Gastrocnemius medialis (tissue), 4 donors: ENCODE measurements at places on chromosomes 7 and 10. TPM values are rescaled to one million over a fixed set of nuclear protein-coding genes. Genes with fewer than 3 reads are reported as not detected.
A peak's percentile ranks its signal among the peaks of the same experiment; 100 is the strongest.

DNA sequence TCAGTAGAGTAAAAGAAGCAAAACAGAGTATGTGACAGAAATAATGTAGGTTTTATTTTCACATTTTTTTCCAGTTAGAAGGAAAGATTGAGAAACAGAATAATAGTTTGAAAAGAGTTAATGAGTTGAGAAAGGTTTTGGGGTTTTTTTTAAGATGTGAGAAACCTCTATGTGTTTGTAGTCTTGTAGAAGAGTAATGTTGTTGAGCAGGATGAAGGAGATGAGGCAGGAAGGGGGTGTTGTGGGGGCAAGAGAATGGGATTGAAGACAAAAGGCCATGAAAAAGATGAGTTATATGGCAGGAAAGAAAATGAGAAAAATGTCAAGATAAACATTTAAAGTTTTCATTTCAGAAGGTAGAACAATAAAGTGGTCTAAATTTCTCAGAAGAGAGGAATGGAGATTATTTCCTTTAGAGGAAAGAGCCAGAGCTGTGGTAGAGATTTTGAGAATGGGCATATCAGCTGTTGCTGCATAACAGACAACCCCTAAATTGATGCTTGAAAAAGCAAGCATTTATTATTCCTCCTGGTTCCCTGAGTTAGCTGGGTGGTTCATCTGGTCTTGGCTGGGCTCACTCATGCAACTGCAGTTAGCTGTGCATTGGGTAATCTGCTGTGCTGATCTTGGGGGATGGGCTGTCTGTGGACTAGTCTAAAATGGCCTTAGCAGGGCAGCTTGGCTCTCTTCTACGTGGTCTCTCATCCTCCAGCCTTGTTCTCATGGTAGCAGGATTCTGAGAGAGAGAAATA lies 27.1 kb downstream of the PCGF5 start:
- DNase-seq, result peak; percentile 45
- H3K27me3 ChIP-seq, result no peaks in the 10 kb centered on the region
- peak overlapping the region; percentile 19 for H3K27ac ChIP-seq
- no peak overlapping the region for H3K4me3 ChIP-seq
- peaks cover 5% of the 10 kb centered on the region for H3K36me3 ChIP-seq

DNA sequence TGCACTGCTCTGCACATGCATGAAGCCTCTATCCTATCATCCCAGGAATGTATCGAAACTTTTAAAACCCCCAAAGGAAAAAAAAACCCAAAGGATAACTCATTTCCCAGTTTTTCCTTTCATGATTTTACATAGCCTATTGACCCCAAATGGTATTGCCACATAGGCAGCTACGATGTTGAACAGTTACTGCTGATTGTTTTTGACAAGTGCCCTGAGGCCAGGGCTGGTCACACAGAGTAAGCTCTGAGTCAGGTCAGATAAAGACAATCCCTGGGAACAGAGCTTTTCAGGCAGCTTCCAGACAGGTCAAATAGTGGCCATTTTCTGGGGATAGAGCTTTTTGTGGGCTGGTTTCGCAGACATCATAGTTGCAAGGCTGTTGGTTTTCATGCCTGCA lies 52.1 kb downstream of the MYL10 start:
- H3K4me1 ChIP-seq, result no peaks in the 10 kb centered on the region
- no peaks in the 10 kb centered on the region for H3K27me3 ChIP-seq
- no peak overlapping the region for H3K4me3 ChIP-seq
- H3K27ac ChIP-seq, result no peak overlapping the region

DNA sequence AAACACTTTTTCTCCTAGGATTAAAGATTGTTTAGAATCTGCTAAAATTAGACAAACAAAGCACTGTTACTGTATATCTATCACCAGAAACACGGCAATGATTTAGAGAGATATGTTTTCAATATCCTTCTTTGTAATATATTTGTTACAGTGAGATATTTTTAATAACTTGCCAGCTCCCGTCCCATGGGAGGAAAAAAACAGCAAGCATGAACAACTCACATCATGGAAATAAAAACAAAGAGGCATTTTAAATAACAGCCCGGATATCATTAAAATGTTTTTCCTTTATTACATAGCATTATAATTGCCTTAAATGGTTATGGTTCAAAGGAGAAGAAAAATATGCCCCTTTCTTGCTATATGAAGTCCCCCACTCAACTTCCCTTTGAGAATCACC lies 272.1 kb downstream of the BMPER start:
- no peak for DNase-seq
- H3K36me3 ChIP-seq, result no peaks in the 10 kb centered on the region
- peaks cover 23% of the 10 kb centered on the region for H3K4me1 ChIP-seq
- no peak overlapping the region for H3K27ac ChIP-seq
- no peak overlapping the region for H3K4me3 ChIP-seq
- H3K27me3 ChIP-seq, result no peaks in the 10 kb centered on the region

GRCh38 chr10:49751216-49751615 lies 10.9 kb downstream of the OGDHL start:
- H3K4me3 ChIP-seq, result no peak overlapping the region
- no peak for DNase-seq
- H3K4me1 ChIP-seq, result no peaks in the 10 kb centered on the region
- H3K27ac ChIP-seq, result no peak overlapping the region
- no peaks in the 10 kb centered on the region for H3K36me3 ChIP-seq

Gene CPN1
- total RNA-seq, result not detected

DNA sequence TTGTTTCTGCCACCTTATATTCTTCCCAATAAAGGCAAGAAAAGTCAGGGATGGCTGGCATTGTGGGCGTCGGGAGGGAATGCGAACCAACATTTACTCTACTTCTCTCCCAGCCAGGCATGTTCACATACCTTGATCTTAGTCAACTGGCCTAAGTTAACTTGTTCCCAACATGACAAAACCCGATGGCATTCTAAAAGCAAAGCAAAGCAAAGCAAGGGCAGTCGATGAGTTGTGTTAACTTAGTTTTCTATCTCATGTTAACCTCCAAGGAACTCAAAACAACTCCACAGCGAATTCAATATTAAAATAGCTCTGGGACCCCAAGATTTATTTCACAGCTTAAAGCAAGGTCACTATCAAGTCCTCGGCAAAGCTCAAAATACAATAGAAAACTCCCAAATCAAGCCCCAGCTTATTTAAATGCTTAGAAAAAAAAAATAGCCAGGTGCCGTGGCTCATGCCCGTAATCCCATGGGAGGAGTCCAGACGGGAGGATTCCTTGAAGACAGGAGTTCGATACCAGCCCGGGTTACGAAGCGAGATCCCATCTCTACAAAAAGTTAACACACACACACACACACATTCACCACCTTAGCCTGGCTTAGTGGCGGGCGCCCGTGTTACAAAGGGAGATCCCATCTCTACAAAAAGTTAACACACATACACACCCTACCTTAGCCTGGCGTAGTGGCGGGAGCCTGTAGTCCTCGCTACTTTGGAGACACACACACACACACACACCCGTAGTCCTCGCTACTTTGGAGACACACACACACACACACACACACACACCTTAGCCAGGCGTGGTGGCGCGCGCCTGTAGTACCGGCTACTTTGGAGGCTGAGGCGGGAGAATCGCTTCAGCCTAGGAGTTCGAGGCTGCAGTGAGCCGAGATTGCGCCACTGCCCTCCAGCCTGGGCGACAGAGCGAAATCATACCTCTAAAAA lies 901 bp upstream of the CCNY start:
- H3K4me3 ChIP-seq, result peak overlapping the region; percentile 98
- peaks cover 71% of the 10 kb centered on the region for H3K4me1 ChIP-seq
- H3K36me3 ChIP-seq, result no peaks in the 10 kb centered on the region
- no peak for DNase-seq
- H3K27ac ChIP-seq, result peak overlapping the region; percentile 87

GRCh38 chr7:33186192-33186591 lies 56.8 kb downstream of the BBS9 start:
- no peaks in the 10 kb centered on the region for H3K4me1 ChIP-seq
- no peaks in the 10 kb centered on the region for H3K27me3 ChIP-seq
- no peak overlapping the region for H3K4me3 ChIP-seq
- no peak overlapping the region for H3K27ac ChIP-seq
- no peak for DNase-seq
- H3K36me3 ChIP-seq, result no peaks in the 10 kb centered on the region

Gene HMX3
- not detected for total RNA-seq

GRCh38 chr10:64329510-64329909 lies 808.3 kb downstream of the REEP3 start:
- no peaks in the 10 kb centered on the region for H3K27me3 ChIP-seq
- no peak overlapping the region for H3K27ac ChIP-seq

- H3K4me1 ChIP-seq, result no peaks in the 10 kb centered on the region
- no peaks in the 10 kb centered on the region for H3K36me3 ChIP-seq
- no peak overlapping the region for H3K27ac ChIP-seq
- no peak for DNase-seq
- no peaks in the 10 kb centered on the region for H3K27me3 ChIP-seq
Observed at GRCh38 chr10:116262678-116263077, 10.3 kb downstream of the GFRA1 start.

- H3K36me3 ChIP-seq, result no peaks in the 10 kb centered on the region
- H3K27me3 ChIP-seq, result no peaks in the 10 kb centered on the region
- no peaks in the 10 kb centered on the region for H3K4me1 ChIP-seq
- no peak overlapping the region for H3K27ac ChIP-seq
- no peak overlapping the region for H3K4me3 ChIP-seq
- DNase-seq, result no peak
Observed at GRCh38 chr7:45086331-45087065, 2.3 kb downstream of the NACAD start.

GRCh38 chr10:22670788-22671187 lies 43.6 kb downstream of the PIP4K2A start:
- no peaks in the 10 kb centered on the region for H3K36me3 ChIP-seq
- H3K27ac ChIP-seq, result no peak overlapping the region
- no peak for DNase-seq
- no peaks in the 10 kb centered on the region for H3K27me3 ChIP-seq
- no peaks in the 10 kb centered on the region for H3K4me1 ChIP-seq
- no peak overlapping the region for H3K4me3 ChIP-seq

Gene PTPRZ1
- not detected for total RNA-seq

DNA sequence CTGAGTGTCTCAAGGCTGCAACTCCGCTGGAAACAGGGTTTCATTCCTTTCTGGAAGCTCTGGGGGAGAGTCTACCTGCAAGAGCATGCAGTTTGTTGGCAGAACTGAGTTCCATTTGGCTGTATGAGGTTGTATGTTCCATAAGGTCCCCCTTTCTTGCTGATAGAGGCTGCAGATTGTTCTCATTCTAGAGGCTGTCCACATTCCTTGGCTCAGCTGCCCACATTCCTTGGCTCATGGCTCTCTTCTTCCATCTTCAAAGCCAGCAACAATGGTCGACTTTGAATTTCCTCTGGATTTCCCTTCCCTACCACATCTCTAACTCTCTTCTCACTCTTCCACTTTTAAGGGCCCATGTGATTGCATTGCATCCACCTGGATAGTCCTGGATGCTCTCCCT lies 147.3 kb upstream of the CDCA7L start:
- no peaks in the 10 kb centered on the region for H3K27me3 ChIP-seq
- H3K4me1 ChIP-seq, result no peaks in the 10 kb centered on the region
- no peak overlapping the region for H3K27ac ChIP-seq

DNA sequence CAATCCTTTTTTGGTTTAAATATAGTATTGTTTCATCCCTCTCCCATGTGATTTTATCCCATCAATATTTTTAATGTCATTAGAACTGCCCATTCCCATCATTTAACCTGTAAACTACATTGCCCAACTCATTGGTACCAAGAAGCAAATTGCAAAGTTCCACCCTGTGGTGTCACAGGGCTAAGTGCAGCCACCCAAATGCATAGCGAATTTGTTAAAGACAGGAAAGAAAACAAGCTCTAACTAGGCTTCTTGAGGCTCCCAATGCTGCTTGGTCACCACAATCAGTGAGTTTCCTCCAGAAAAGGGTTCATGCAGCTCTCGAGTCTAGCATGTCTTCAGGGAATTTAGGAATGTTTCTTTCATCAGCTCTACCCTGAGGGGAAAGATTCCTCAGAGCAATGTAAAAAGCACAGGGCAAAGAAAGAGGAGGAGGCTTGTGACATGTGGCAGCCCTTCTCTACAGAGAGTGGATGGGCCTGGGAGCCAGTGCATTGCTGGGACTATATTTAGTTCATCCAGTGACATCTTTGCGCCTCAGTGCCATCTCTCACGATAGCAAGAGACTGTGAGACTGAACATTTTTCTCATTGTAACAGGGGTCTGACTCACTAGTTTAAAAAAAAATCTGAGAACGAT lies 58.1 kb downstream of the CAV1 start:
- peaks cover under 1% of the 10 kb centered on the region for H3K4me1 ChIP-seq
- H3K27ac ChIP-seq, result peak overlapping the region; percentile 27
- no peaks in the 10 kb centered on the region for H3K27me3 ChIP-seq

Gene RASA4
- total RNA-seq, result 52.4 TPM

GRCh38 chr7:121480058-121480457 lies 84.0 kb upstream of the FAM3C start:
- H3K27me3 ChIP-seq, result no peaks in the 10 kb centered on the region
- no peak overlapping the region for H3K4me3 ChIP-seq
- H3K27ac ChIP-seq, result no peak overlapping the region
- no peaks in the 10 kb centered on the region for H3K4me1 ChIP-seq
- H3K36me3 ChIP-seq, result no peaks in the 10 kb centered on the region

Gene GBX1
- not detected for total RNA-seq

- no peaks in the 10 kb centered on the region for H3K36me3 ChIP-seq
- peak overlapping the region; percentile 97 for H3K27ac ChIP-seq
- peaks cover 76% of the 10 kb centered on the region for H3K4me1 ChIP-seq
- H3K27me3 ChIP-seq, result no peaks in the 10 kb centered on the region
- peak overlapping the region; percentile 81 for H3K4me3 ChIP-seq
- DNase-seq, result peak; percentile 75
Observed at GRCh38 chr10:99431190-99431760, 851 bp upstream of the GOT1 start.

Gene PDE6C
- not detected for total RNA-seq

Gene ITPRID1
- total RNA-seq, result not detected

GRCh38 chr7:11665357-11665756 lies 166.6 kb downstream of the THSD7A start:
- H3K27me3 ChIP-seq, result no peaks in the 10 kb centered on the region
- no peak for DNase-seq
- H3K36me3 ChIP-seq, result no peaks in the 10 kb centered on the region
- H3K27ac ChIP-seq, result no peak overlapping the region
- no peaks in the 10 kb centered on the region for H3K4me1 ChIP-seq

Gene CABCOCO1
- total RNA-seq, result not detected

DNA sequence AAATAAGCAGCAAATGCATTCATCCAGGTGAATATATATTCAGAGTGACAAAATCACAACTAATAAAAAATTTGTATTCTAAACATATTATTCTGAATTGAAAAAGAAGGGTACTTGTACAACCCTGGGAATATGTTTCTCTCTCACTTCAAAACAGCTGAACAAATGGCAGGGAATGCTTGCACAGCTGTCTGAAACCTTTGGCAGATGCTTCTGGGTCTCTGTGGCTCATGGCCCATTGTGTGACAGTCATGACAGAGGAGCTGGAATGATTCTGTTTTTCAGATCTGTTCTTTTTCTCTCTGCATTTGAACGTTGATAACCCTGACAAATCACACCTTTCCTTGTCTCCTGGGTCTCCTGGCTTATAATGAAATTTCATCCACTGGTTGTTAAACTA lies 275.7 kb upstream of the FZD1 start:
- H3K27ac ChIP-seq, result no peak overlapping the region
- no peak overlapping the region for H3K4me3 ChIP-seq
- H3K36me3 ChIP-seq, result no peaks in the 10 kb centered on the region

DNA sequence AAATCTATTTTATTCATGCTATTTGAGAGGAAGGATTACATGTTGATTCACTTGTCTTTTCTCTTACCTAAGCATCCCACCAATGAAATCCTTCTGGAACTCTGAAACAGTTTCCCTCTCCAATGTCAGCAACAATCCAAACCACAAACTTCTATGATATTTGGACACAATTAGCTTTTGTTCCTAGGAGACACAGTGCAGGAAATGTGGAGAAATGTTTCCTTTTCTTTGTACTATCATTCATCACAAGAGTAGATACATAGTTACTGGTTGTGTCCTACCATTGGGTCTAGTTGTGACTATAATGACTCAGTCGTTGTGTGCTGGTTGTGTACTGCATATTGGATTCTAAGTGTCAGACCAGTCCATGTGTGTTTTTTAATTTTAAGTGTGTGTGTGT lies 156.8 kb upstream of the MAGI2 start:
- DNase-seq, result no peak
- H3K4me1 ChIP-seq, result no peaks in the 10 kb centered on the region
